ENCODE measurements at places on chromosomes 6 and 20.
A peak's percentile ranks its signal among the peaks of the same experiment; 100 is the strongest.

GRCh38 chr20:4099905-4100675, 84.7 kb upstream of the RNF24 start:
- DNase-seq: no peak

GRCh38 chr6:57173886-57174510, 1.9 kb downstream of the BAG2 start:
- DNase-seq: no peak

DNA sequence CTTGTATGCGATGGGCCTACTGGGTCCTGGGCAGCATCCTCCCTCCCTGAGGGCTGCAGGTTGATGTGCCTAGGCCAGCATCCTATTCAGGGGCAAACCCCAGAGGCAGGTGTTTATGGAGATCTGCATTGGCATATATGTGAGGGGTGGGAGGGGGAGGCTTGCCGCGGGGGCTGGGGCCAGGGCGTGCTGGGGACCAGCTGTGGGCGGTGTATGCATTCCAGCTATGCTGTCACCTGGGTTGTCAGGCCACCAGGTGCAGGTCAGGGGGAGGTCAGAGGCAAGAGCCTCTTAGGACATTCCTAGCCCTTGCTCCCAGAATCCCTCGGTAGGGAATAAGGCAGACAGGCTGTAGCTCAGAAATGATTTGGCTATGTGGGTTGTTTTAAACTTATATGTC, 11.9 kb downstream of the FOXA2 start:
- DNase-seq: no peak

GRCh38 chr6:15941168-15941567, 187.7 kb upstream of the MYLIP start:
- no peak for DNase-seq

- DNase-seq: no peak
These were observed 179.5 kb upstream of the SYNDIG1 start for GRCh38 chr20:24289737-24290481.

DNA sequence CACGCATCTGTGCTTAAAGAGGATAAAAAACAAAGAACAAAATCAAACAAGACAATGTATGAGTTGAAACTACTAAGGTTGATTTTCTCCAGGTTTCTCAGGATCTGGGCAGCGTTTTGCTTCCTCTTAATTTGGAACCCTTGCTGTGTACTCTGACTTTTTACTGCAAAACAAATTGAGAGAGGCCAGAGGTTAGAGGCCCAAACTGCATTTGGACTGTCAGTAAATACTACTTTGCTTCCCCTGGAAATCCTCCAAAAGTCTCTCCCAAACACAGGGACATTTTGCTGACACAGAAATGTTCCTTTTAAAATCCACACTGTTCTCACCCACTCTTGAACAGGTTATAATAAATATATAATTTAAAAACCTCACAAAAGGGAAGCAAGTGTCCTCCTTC, 1.1 kb downstream of the ARG1 start:
- no peak for DNase-seq

DNA sequence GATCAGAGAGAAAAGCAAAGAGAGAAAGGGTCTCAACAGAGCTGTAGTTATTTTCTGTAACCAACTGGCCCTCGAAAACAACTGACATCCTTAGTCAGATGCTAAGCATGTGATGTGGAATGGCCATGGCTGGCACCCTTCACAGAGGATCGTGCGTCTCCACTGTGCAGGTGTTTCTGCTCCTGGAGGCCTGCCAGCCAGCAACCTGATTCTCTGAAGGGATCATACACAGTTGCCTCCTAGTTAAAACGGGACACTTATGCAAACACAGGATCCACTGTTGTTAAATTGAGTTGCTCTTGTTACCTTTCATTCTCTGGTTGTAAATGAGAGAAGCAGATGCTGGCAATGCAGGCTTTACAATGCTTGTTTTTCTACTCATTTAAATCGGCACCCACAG, 148.5 kb downstream of the HDGFL1 start:
- DNase-seq: no peak

GRCh38 chr20:58852543-58853271, at the start of gene GNAS:
Gene GNAS, plus strand, starts transcription at chr20:58852716.
- peak; percentile 83 for DNase-seq

DNA sequence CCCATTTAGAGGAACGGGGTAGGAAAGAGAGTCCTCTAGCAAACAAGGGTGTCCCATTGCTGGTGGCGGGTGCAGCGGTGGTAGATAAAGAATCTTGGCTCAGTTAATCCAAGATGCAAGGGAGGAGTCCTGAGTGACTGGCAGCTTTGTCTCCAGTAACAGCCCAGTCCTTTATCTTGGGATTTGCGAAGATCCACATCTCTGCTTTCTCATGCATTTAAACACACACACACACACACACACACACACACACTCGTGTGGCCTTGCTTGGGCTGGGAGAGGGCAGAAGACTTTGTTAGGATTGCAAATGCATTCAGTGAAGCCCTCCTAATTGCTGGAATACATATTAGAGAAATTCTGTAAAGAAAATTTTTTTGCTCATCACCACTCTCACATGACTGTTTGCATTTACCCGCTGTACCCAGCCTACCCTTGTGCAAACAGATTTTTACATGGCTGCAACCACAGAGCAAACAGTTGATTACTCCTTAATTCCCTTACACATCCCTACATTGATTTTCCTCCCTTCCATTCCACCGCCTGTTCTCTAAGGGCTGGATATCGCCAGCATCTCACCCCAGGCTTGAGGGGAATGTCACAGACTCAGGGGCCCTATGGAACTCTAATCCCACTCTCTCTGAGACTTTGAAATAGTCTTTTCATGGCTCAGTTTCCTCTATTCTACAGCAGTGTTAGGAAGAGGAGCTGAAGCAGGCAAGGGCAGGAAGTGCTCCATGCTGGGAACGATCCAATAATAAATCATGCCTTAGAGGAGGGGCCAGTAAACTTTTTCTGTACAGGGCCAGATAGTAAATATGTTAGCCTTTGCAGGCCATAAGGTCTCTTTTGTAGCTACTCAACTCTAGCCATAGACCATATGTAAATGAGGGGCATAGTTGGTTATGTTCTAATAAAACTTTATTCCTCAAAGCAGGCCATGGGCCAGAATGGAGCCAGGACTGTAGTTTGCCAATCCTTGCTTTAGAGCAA, 3.5 kb downstream of the C6orf132 start:
- DNase-seq: peak; percentile 68

DNA sequence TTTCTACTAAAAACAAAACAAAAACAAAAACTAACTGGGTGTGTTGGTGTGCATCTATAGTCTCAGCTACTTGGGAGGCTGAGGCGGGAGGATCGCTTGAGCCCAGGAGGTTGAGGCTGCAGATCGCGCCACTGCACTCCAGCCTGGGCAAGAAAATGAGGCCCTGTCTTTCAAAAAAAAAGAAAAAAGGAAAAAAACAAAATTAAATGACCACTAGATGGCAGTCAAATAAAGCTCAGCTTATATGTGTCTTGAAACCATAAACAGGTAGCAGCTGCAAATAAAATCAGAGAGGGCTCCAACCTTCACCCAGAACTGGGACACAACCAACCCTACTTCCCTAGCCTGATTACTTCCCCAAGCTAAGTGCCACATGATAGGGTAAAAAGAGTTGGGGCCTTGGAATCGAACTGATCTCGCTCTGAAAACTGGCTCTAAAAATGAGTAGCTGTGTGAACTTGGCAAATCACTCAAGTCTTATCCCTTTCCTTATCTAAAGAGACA, 67.1 kb upstream of the ADGRF4 start:
- no peak for DNase-seq

GRCh38 chr6:166905013-166905412, 51.3 kb downstream of the RNASET2 start:
- no peak for DNase-seq

DNA sequence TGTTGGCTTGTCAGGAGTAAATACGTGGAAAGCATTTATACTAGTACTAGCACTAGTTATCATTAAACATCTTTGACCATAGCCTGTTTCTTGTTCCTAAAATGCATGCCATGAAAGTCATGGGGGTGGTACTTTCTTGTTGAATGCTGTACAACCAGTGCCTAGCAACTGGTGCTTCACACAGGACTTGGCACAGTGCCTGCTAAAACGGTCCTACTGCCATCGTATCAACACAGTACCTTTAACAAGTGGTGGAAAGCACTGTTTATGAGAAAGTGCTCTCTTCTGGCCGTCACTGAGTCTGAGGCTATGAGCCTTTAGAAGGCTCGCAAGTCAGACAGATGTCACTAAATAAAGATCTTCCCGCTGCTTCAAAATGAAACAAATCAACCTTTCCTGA, 21.6 kb downstream of the ZNFX1 start:
- DNase-seq: no peak

DNA sequence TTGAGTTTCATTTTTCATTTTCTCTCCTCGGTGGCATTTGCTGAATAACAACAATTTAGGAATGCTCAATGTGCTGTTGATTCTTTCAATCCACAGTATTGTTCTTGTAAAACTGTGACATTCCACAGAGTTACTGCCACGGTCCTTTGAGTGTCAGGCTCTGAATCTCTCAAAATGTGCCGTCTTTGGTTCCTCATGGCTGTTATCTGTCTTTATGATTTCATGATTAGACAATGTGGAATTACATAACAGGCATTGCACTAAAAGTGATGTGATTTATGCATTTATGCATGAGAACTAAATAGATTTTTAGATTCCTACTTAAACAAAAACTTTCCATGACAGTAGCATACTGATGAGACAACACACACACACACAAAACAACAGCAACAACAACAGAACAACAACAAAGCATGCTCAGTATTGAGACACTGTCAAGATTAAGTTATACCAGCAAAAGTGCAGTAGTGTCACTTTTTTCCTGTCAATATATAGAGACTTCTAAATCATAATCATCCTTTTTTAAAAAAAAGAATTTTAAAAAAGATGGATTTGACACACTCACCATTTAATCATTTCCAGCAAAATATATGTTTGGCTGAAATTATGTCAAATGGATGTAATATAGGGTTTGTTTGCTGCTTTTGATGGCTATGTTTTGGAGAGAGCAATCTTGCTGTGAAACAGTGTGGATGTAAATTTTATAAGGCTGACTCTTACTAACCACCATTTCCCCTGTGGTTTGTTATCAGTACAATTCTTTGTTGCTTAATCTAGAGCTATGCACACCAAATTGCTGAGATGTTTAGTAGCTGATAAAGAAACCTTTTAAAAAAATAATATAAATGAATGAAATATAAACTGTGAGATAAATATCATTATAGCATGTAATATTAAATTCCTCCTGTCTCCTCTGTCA, 88.1 kb downstream of the SNAP25 start:
- DNase-seq: no peak

GRCh38 chr20:300345-300990, 3.1 kb downstream of the ZCCHC3 start:
- DNase-seq: no peak

DNA sequence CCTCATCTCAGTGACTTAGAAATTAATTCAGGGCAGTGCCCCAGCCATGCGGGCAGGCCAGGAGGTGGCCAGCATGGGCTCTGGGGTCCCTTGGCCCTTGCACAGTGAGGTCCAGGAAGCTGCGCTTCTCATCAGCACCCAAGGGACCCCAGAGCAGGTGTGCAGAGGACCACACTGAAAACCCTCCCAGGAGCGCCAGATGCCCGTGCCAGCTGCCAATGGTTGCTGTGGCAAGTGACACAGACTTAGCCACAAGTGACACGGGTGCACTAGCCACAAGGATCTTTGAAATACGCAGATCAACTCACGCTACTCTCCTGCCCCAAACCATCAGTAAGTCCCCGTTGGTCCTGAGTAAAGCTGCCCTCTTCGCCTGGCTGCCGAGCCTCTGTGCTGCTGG, 88.1 kb downstream of the ERMARD start:
- DNase-seq: no peak

DNA sequence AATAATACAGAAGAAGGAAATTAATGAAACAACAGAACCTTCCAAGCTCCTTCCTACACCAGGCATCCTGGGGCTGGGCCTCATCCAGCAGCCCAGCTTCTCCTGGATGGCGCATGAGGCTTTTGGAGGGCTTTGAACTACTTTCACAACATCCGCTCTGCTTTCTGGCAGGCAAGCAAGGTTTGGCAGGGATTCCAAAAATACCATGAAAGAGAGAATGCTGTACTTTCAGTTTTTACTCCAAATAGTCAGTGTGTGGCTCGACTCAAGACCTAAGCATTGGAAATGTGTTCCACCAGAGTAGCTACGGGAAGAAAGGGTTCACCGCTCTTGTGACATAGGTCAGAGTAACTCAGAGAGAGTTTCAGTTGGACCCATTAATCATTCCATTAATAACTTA, 125.4 kb downstream of the OPRM1 start:
- no peak for DNase-seq

DNA sequence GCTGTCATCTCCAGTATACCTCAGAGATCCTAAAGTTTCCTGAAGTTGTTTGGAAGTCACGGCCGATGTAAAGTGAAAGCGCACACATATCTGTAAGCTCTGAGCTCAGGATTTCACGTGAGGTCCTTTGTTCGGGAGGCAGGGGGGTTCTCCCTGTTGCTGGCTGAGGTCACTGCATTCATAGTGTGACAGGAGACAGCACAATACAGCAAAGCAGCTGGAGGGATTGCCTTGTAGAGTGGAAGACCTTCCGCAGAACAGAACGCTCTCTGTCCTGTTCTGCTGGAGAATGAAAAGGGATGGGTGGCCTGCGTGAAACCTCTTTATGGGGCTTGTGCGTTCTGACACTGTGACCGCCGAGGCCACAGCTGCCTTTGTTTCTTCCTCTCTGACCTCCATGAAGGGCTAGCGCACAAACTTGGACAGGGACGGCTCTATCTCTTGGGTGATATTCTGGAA, 13.4 kb upstream of the SERPINB1 start:
- DNase-seq: no peak

DNA sequence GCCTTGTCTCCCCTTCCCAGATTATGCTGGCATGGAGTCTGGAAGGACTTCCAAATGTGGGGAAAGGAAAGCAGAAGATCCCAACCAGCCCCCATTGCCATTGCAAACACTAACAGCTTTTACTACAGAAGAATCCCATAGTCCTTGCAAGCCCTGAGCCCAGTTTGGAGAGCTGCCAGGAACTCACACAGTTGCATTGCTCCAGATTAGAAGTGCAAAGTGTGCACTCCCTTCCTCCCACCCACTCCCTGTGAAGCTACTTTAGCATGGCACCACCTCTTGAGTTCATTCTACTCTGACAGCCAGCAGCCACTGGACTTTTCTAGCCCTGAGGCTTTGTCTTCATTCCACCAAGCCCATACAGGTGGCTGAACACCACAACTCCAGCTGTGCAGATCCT, 67.6 kb downstream of the SLC22A2 start:
- DNase-seq: no peak
